Suprapubic skin (tissue), 4 donors: ENCODE measurements at places on chromosomes 1 and 21. TPM values are rescaled to one million over a fixed set of nuclear protein-coding genes. Genes with fewer than 3 reads are reported as not detected.

GRCh38 chr1:37556712-37557196 lies at the start of gene DNALI1:
Gene DNALI1 (plus strand): TSS chr1:37556940. CDS start chr1:37556995, 55 bp downstream.
- DNase-seq: peak; percentile 86

GRCh38 chr1:54834007-54834541 lies 33.0 kb upstream of the TTC22 start:
- no peak for DNase-seq

DNA sequence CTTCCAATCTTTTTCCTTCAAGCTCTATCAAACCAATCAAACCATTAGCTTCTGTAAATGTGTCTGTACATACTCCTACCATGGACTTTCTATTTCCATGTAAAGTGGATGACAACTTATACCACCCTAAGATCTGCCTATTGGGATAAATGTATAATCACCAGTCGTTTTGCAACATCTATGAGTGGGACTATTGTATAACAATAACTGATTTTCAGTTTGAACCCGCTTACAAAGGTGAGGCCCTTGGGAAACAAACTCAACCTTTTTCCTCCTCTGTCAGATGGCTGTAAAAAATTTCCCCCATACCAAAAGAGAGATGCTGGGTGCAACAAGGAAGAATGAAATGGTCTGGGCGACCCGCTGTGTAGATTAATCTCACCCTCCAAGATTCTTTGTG lies 399.1 kb upstream of the ADAMTS5 start:
- no peak for DNase-seq

DNA sequence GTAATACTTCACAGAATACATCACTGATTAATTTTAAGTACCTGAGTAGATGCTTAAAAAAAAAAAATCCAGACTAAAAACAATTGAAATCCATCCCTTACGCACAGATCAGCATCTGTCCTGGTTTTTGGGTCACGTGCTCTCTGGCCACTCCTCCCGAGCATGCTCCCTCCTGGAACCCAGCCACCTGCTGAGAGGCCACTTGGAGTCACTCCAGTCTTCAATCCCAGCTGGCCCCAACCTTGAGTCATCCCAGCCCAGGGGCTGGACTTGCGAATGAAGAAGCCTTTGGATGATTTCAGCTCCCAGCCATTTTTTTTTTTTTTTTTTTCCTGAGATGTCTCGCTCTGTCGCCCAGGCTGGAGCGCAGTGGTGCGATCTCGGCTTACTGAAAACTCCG lies 8.9 kb downstream of the MAP1LC3C start:
- DNase-seq: peak; percentile 91

DNA sequence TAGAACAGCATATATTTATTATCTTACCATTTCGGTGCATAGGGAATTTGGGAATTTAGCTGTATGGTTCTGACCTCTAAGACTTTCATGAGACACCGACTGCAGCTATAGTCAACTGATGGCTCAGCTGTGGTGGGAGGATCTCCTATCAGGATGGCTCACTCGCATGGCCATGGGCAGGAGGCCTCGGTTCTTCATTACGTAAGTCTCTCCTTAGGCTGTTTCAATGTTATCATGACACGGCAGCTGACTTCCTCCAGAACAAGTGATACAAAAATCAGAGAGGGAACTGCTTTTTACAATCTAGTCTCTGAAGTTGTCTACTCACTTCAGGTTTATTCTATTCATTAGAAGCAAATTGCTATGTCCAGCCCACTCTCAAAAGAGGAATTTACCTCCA lies 13.3 kb upstream of the CAPN8 start:
- peak; percentile 26 for DNase-seq

DNA sequence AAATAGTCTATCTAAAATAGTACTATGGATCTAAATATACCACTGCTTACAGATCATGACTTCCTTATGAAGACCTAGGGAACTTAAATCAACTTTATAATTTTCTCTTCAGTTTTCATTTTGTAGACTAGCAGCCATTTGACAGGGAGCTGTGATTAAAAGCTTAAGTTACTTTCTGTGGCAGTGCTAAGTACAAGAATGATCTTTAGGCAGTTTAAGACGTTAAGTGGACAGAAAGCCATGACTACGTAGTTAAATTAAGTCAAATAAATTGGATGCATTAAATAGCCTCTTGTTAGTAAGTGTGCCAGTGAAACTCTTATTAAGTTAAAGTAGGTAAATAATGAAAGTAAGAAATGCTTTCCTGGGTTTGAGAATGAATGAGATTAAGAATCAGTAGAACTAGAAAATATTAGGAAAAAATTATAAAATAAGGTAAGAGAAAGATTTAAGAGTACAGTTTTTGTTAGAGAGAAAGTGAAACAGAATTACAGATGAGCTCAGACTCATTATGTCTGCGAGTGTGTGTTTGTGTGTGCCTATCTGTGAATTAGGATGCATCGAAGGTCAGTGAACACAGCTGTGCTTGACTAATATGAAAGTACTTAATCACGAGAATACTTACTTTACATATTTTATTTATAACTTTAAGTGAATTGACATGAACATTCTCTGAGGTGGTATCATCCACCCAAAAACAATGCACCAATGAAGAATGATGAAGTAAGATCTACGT lies 336.9 kb downstream of the KCNT2 start:
- DNase-seq: no peak

- no peak for DNase-seq
Measured at GRCh38 chr1:151986501-151987190, 7.0 kb downstream of the S100A10 start.

- DNase-seq: no peak
Measured at GRCh38 chr1:8370046-8370881, 52.4 kb downstream of the SLC45A1 start.

- DNase-seq: no peak
Measured at GRCh38 chr21:25636727-25637126, 2.3 kb upstream of the JAM2 start.

KIAA1614 gene
- total RNA-seq: 1.8 TPM

B3GALT2 gene
- not detected for total RNA-seq

SAMD13 gene
- total RNA-seq: 1.0 TPM

SPATA46 gene
- not detected for total RNA-seq

KCNJ9 gene
- not detected for total RNA-seq
